ENCODE measurements at places on chromosomes 11 and 22.

DNA sequence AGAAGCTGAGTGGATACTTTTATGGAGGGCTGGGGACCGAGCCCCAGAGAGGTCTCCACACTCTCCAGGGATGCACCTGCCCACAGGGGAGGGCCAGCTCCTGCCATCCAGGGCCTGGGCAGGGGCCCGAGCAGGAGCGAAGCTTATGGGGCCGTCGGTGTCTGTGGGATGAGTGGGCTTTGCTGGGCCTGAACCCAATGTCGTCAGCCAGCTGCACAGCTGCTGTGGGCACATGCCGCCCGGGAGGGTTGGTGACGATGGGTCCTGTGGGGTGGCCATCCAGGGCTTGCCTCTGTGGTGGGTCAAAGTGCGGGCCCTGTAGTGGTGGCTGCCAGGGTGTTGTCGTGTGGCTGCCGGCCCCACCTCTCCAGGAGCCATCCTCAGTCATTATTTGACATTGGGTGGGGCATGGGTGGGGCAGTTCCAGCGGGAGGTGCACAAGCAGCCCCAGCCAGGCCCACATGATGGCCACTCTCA is 447.1 kb downstream of the TBC1D22A start:
- no peak for DNase-seq

- DNase-seq: no peak
Measured at GRCh38 chr11:66011785-66012303, at the start of gene CST6. CST6 (plus strand) TSS chr11:66012008; CDS start chr11:66012045, 37 bp downstream.

DNA sequence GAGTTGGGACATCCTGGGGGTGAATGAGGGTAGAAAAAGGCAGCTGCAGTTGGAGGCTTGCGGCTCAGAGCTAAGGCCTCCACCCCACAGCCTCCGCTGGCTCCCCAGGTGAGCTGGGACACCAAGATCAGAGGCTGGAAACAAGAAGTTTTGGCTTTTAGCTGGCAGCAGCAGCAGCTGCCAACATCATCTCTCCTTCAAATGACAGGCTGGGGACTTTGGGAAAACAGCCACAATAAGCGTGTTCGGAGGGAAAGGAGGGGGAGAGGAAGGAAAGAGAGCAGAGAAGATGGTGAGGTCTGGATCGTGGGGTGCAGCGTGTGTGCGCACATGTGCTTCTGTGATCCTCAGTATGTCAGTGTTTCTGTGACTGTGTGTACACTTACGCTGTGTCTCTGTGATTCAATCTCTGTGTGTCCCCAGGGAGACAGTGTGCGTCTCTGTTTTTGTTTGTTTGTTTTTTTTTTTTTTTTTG is 62.0 kb upstream of the RASD2 start:
- DNase-seq: no peak

- DNase-seq: no peak
Measured at GRCh38 chr11:19723572-19724342, 11.1 kb downstream of the NAV2 start.

GRCh38 chr11:7645206-7645605 is 28.1 kb downstream of the CYB5R2 start:
- DNase-seq: no peak
